RCC 7860 (cell line): ENCODE measurements at places on chromosomes 4 and X.

GRCh38 chr4:57374866-57375595, 264.8 kb upstream of the IGFBP7 start:
- no peak for DNase-seq

- no peak for DNase-seq
These were observed 157.9 kb downstream of the GBA3 start for GRCh38 chr4:22850630-22851029.

DNA sequence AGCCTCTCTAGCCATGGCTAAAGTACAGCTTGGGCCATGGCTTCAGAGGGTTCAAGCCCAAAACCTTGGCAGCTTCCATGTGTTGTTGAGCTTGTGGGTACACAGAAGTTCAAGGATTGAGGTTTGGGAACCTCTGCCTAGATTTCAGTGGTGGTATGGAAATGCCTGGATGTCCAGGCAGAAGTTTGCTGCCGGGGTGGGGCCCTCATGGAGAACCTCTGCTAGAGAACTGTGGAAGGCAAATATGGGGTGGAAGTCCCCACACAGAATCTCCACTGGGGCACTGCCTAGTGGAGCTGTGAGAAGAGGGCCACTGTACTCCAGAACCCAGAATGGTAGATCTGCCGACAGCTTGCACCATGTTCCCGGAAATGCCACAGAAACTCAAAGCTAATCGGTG, 59.5 kb downstream of the NEXMIF start:
- DNase-seq: no peak

DNA sequence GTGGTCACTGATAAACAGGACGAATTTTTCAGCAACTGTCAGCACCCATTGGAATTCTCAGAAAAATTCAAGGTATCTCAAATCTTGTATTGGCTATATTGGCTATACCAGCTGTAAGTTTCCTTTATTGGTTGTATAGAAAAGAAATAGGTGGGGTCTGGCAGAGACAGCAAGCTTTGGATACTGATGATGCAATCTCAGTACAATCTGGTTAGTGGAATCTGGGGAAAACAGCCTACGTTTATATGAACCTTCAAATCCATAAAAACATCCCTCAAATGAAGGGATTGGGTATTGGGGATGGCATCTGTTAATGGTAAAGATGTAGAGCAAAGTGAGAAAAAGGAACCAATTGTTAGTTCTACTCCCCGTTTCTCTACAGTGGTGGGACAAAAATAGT, 76.4 kb upstream of the MBNL3 start:
- DNase-seq: no peak

DNA sequence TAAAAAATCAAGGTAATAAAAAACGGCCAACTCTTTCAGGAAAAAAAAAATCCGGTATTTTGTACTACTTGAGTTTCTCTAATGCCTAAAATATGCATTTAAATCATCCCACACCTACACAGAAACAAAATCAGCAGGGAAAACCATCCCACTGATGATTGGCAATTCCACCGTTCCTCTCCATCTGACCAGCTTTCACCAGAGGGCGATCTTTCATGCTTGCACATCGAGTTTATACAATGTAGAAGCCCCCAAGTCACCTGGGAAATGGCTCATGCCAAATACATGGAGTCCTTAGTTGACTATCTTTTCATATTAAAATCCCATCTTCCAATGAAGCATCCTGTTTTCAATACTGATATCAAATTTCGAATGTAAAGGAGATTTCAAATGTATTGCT, 69.2 kb downstream of the PTCHD1 start:
- no peak for DNase-seq

GRCh38 chr4:95439896-95440295, 108.9 kb downstream of the UNC5C start:
- DNase-seq: no peak

GRCh38 chr4:174217273-174218126, 66.0 kb downstream of the FBXO8 start:
- DNase-seq: no peak

DNA sequence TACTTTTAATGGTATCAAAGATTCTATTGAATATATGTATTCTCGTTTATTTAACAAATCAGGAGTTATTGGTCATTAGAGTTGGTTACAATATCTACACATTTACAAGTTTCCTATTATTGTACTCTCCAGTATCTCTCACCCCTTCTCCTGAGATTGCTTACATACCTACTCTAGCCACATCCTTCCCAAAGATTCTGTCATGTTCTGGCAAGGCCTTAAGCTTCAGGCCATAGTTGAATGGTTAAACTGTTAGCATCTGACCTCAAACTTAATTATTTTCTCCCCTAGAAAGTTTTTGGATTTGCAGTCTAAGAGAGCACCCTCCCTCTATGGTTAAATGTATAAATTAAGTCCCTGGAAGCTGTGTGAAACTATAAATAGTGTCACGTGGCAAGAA, 784.2 kb downstream of the GLUD2 start:
- no peak for DNase-seq

- DNase-seq: no peak
These were observed 128.3 kb upstream of the MED14 start for GRCh38 chrX:40863671-40864070.

- peak; percentile 16 for DNase-seq
These were observed 84.5 kb downstream of the ACOX3 start for GRCh38 chr4:8355864-8356565.

GRCh38 chr4:83266689-83267088, 17.9 kb downstream of the COQ2 start:
- DNase-seq: no peak

DNA sequence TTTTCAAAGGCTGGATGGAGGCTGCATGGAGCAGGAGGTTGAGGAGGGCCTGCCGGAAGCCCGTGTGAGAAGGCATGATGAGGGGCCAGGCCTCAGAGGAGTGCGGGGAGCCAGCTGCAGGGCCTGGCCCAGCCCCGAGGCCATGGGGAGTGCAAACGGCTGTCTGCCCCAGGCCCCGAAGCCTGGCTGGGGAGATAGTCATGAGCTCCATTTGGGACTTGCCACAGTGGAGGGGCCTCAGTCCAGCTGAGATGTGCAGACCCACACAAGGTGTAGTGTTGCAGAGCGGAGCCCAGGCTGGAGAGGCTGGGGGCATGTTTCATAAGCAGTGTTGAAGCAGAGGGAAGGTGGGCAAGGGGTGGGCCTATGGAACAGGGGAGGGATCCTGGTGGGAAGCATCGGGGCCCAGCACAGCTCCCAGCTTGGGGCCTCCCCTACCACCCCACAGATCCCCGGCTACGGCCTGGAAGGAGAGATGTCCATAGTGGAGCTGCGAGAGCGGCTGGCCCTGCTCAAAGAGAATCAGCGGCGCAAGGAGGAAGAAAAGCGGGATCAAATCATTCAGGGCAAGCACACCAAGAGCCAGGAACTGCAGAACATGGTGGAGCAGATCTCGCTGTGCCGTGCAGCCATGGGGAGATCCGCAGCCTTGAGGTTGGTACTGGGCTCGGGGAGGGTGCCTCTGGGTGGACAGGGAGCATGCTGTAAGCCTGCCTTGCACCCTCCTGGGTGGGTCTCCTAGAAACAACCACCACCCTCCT, 9.1 kb upstream of the RNF4 start:
- DNase-seq: no peak

- no peak for DNase-seq
These were observed 43.0 kb upstream of the TEX13D start for GRCh38 chrX:124289443-124289842.

- DNase-seq: no peak
These were observed 322.2 kb downstream of the IQCM start for GRCh38 chr4:149493492-149493891.

GRCh38 chr4:11286533-11286932, 142.2 kb downstream of the HS3ST1 start:
- DNase-seq: no peak

DNA sequence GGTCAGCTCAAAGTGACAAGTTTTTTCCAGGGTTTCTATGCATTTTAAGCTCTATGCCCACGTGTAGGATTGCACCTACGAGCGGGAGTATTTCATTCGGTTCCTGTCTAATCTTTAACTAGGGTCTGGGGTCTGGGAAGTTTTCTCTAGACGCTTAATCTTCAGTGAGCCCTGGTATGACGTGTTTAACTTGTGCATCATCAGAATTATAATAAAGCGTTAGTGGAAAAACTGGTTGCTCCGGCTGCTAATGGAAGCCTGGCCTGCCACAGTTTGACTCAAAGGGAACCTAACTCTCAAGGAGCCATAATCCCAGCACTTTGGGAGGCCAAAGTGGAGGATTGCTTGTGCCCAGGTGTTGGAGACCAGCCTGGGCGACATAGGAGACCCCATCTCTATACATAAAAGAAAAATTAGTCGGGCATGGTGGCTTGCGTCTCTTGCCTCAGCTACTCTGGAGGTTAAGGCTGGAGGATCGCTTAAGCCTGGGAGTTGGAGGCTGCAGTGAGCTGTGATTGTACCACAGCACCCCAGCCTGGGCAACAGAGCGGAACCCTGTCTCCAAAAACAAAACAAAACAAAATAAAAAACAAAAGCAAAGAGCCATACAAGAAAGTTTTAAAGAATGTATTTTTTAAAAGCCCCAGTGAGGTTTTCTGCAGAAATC, 30.2 kb downstream of the ARSD start:
- no peak for DNase-seq

DNA sequence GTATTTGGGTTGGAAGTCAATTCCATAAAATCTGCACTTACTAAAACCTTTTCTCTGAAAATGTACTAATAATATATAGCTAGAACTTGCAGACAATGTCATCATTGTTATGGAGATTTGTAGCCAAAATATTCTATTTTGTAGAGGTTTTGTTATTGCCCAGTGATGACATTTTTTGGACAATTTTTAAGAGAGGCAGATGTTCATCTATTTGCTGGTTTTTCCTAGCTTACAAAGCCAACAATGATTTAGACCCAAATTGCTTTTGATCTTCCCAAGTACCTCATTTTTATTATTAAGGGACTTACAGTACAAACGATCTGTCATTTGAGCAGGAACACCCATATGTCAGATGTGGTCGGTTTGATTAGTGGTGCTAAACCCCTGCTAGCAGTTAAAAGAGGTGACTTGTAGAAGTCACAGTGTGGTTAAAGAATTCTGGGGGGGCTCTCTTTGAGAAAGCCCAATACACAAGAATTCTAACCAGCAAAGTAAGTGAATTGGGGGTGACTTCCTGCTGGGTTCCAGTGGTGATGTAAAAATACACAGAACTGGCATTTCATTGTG, 136.2 kb downstream of the KIT start:
- DNase-seq: no peak

GRCh38 chr4:175561696-175562095, 250.4 kb downstream of the GPM6A start:
- no peak for DNase-seq
